AG04450 (cell line): ENCODE measurements at places on chromosomes 5 and 9.

- no peak for DNase-seq
Measured at GRCh38 chr9:90469435-90469834, 173.2 kb downstream of the DIRAS2 start.

- no peak for DNase-seq
Measured at GRCh38 chr9:132994410-132995120, 16.1 kb downstream of the GFI1B start.

DNA sequence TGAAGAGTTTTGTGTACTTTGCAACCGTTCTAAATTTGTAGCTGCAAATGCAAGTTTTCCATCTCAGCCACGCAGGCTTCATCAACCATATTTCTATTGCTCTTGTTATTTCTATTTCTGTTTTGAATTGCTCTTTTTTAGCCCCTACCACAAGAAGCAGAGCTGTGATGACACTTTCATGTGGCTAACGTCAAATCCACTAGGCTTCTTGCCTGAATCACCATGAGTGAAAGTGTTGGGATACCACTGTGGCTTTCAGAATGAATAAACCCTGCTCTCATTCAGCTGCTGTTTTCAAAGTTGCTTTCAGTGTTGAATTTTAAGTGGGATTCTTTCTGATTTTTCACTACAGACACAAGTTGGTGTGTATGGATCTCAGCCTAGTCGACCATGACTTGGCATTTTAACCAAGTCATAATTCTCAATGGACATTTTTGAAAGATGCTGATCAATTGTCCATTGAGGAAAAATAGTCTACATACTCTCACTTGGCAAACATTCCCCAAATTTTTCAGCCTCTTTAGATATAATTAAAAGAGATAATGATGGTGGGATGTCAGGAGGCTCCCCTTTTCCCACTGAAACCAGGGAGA, 41.0 kb upstream of the MTAP start:
- no peak for DNase-seq

GRCh38 chr9:137740312-137740711, 121.5 kb downstream of the EHMT1 start:
- peak; percentile 18 for DNase-seq

DNA sequence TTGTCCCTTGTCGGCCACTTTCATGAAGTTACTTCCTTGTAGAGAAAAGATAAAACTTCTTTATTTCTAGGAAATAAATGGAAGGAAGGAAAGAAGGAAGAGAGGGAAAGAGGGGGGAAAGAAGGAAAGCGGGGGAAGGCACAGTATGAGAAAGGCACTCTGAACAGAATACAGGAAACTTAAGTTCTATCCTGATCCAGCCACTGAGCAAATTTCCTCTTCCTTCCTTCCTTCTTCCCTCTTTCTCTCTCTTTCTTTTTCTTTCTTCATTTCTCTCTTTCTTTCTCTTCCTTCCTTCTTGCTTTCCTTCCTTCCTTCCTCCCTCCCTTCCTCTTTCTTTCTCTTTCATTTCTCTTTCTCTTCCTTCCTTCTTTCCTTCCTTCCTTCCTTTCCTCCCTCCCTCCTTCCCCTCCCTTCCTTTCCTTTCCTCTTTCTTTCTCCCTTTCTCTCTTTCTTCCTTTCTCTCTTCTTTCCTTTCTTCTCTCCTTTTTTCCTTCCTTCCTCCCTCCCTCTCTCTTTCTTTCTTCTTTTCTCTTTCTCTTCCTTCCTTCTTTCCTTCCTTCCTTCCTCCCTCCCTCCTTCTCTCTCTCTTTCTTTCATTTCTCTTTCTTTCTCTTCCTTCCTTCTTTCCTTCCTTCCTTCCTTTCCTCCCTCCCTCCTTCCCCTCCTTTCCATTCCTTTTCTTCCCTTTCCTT, 240.2 kb upstream of the BRINP1 start:
- DNase-seq, result no peak

GRCh38 chr9:9625248-9625647, 987.6 kb downstream of the PTPRD start:
- no peak for DNase-seq

DNA sequence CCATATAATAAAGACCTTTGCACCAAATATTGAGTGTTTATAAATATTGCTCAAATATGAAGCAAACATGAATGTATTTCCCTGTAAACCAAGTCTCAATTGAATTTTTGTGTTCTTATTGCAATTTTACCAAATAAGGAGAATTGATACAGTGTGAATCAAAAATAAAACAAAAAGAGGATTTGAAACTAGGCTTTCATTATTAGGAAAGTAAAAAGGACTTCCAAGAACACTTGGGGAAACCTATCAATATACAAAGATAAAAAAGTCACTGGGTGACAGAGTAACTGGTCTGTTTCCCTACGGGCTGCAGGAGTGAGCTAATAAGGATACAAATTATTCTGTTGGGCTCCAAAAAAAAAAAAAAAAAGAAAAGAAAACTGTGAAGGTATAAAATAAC, 44.8 kb upstream of the SNX2 start:
- no peak for DNase-seq

- no peak for DNase-seq
Measured at GRCh38 chr9:16515207-16515606, 355.3 kb downstream of the BNC2 start.

- DNase-seq, result no peak
Measured at GRCh38 chr5:113608113-113608596, 94.7 kb downstream of the YTHDC2 start.

GRCh38 chr5:169647566-169647965, 10.5 kb downstream of the DOCK2 start:
- DNase-seq, result no peak

GRCh38 chr9:98851730-98852459, 44.4 kb downstream of the GALNT12 start:
- no peak for DNase-seq

DNA sequence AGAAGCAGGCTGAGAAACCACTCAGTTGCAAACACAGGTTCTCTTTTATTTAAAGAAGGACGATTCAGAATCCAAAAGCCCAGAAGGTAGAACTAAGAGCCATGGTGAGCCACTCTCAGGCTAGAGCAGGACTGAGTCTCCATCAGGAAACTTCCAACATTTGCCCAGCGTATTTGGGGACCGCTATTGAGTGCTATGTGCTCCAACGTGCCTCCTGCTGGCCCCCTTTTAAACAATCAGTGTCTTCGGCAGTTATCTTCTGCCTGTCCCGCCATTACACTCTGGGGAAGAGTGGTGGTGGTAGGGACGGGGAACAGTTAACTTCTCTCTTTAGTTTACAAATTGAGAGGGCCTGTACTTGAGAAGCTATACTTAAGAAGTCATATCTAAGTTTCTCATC, 78.1 kb downstream of the DENND1A start:
- no peak for DNase-seq

DNA sequence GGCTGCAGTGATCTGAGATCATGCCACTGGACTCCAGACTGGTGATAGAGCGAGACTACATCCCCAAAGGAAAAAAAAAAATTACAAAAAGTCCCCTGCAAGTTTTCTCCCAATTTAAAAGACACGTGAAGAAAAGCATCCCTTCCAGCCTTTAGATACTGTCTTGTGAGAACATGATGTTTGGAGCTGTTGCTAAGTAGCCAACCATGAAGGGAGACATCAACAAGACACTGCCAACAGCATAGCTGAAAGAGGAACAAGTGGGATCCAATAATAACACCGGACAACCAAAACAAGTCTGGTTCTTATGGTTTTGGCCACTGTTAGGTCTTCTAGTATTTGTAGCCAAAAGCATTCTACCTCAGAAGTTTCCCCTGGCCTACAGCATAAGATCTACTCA, 118.9 kb upstream of the CCDC180 start:
- no peak for DNase-seq

- DNase-seq, result no peak
Measured at GRCh38 chr5:172503925-172504700, 49.8 kb upstream of the SH3PXD2B start.

DNA sequence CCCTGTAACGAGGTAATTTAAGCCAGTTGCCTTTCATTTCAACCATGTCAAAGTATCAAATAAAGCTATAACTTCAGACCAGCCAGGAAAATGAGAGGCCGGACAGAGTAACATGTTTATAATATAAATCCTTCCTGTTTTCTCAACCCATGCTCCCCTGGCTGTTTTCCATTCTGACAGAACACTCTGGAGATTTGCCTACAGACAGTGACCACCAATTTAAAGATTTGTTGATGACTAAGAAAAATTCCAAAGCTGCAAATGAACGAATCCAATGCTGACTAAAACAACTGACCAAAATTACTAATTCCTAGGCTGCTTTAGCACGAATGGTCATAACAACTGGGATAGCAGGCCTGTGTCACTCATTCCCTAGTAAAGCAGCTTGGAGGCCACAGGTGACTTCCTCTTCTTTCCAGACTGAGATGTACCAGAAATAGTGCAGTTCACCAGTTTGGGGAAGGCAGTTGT, 141.4 kb downstream of the AOPEP start:
- DNase-seq, result peak; percentile 92

- no peak for DNase-seq
Measured at GRCh38 chr9:98951967-98952366, 8.3 kb downstream of the COL15A1 start.

DNA sequence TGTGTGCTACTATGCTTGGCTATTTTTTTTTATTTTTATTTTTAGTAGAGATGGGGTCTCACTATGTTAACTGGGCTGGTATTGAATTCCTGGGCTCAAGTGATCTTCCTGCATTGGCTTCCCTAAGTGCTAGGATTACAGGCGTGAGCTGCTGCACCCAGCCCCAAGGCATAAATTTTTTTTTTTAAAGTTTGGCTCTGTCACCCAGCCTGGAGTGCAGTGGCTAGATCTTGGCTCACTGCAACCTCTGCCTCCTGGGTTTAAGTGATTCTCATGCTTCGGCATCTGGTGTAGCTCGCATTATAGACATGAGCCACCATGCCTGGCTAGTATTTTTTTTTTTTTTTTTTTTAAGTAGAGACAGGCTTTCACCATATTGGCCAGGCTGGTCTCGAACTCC, 70.3 kb downstream of the RAB24 start:
- DNase-seq, result no peak

- DNase-seq, result no peak
Measured at GRCh38 chr9:82722561-82722960, 340.4 kb downstream of the RASEF start.
